CD8-positive, alpha-beta T cell (primary cell): ENCODE measurements at places on chromosomes 2 and 18. TPM values are rescaled to one million over a fixed set of nuclear protein-coding genes. Genes with fewer than 3 reads are reported as not detected.

Gene RFX8
- total RNA-seq, result not detected

- no peak for DNase-seq
Measured at GRCh38 chr2:237073552-237073951, 12.1 kb upstream of the COPS8 start.

GRCh38 chr2:109316091-109316490 is 187.1 kb downstream of the SH3RF3 start:
- DNase-seq, result no peak

DNA sequence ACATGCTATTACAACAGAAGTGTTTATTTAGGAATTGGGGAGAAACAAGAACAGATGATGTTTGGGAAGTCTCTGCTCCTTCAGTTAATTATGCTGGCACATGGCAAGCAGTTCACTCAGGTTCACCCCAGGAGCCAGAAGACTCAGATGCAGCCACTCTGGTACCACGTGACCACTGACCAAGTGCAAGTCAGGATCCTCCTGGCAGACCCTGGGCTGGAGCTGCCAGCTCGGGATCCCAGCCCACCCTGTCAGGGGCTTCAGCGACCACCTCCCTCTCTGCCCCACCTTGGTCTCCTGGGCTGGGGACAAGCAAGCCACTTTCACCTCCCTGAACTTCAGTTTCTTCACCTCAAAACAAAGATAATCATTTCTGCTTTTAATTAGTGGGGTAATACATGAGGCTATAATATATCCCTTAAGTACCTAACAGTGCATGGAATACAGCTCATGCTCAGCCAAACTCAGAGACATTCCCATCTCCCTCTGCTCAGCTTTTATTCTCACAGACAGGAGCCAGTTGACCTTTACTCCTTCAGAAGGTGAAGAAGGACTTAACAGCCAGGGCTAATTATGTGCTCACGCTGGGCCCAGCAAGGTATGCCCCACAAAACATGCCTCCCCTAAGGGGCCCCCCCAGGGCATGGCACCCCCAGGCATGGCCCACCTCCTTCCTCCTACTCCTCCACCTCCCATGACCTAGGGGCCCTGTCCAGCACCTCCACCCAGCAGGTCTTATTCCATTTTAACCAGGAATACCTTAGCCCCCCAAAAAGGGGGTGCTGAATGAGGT is 11.8 kb downstream of the CRACDL start:
- DNase-seq, result no peak

DNA sequence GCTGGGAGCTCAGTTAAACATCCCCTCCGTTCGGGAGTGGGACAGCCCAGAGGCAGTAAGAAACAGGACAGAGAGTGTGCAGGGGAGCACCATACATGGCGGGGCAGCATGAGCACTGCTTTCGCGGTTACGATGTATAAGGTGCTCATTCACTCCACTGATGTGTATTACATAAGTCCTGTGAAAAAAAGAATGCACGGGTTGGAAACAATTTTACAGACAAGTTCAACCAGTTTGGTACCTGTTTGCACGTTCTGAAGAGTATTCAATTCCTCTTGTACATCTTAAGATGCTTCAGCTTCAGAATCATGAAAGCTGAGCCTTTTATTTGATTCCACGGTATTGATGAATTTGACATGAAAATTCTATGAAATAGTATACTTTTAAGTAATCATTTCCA is 97.8 kb upstream of the NETO1 start:
- no peak for DNase-seq

- DNase-seq, result no peak
Measured at GRCh38 chr18:51300912-51301311, 103.4 kb upstream of the MEX3C start.

GRCh38 chr2:233142355-233142897 is 82.3 kb downstream of the INPP5D start:
- peak; percentile 21 for DNase-seq

Gene IL18RAP
- total RNA-seq, result 10.8 TPM

GRCh38 chr2:215712871-215713790 is 277.3 kb upstream of the FN1 start:
- no peak for DNase-seq

Gene KCNG2
- total RNA-seq, result not detected

Gene NEB
- 0.72 TPM for total RNA-seq

DNA sequence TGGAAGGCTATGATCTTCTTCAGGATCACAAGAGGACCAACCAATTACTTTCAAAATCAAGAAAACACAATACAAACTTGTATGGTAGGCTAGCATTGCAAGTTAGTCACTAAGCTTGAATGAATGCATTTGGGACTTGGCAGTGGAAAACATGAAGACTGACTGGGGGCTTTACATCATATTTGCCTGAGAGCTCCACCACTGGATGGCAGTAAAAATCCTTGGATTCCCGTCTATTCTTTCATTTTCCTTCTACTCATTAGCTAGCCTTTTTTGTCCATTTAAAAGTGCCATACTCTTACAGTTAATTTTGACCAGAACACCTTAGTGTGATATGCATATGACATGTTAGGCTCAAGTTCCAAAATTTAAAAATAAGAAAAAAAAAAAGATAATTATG is 63.5 kb upstream of the RASGRP3 start:
- no peak for DNase-seq

- DNase-seq, result no peak
Measured at GRCh38 chr2:73292906-73293533, 328 bp downstream of the EGR4 start.

DNA sequence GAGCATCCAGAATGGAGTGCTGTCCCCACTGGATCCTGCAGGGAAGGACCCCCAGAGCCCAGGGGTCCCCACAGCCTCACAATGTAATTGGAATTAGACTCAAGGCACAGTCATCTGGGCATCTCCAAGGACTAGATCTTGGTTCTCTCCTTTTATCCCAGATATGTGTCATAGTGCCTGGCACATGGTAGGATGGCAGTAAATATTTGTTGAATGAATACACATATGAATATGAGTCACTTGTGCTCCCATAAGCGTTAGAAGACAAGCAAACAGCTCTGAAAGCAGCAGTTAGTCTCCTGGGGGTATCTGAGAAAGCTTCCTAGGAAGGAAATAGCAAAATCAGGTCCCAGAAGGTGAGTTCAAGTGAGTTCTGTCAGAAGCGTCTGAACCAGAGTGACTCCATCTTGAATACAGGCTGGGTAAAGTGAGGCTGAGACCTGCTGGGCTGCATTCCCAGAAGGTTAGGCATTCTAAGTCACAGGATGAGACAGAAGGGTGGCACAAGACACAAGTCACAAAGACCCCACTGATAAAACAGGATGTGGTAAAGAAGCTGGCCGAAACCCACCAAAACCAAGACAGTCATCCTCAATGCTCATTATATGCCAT is 234.1 kb upstream of the ID2 start:
- DNase-seq, result no peak

DNA sequence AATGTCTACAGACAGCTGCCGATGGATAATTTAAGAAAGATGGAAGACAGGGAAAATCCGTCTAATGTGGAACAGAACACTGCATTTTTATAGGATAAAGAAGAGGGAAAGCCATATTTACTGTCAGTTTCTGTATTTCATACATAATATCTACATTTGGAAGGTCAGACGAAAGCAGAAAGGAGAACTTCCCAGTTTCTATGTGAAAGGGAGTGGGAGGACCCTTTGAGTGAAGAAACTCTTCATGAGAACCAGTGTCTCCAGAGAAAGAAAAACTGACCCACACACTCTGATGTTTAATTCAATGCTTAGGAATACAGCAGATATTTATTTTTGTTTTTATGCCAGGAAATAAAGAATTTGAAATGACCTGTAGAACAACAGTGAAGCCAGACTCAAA is 127.2 kb downstream of the CALCRL start:
- no peak for DNase-seq
